Suppressor macrophage treated with lipopolysaccharide for 1 hour (primary cell): ENCODE measurements at places on chromosomes 4 and X.

- peak; percentile 99 for DNase-seq
Measured at GRCh38 chr4:76194325-76194724, 19.3 kb downstream of the SCARB2 start.

DNA sequence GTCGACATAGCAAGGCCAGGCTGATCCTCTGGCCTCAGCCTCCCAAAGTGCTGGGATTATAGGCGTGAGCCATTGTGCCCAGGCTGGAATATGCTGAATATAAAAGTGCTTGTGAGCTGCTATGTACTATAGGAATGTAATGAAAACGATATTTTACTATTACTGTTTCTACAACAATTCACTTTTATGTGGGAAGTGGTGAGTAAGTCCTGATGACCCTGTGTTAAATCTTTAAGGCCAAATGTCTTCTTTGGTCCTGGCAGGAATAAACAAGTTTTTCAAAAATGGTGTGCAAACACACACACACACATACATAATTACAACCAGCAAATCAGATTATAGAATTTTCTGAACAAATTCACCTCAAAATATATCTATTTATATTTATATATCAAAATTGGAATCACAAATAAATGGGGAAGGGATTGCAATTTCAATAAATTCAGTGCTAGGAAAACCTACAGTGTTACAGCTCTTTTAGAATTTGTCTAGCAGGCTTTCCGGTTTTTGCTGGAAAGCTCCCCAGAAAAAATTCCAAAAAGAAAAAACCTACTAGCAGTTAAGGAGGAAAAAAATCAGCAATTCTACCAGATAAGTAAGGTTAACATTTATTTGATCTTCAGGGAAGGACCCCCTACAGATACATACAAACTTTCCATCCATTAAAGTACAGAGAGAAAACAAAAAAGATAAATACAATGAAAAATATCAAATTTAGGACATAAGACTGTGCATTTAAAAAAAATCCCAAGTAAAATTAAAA, 17.9 kb downstream of the SMIM14 start:
- no peak for DNase-seq

DNA sequence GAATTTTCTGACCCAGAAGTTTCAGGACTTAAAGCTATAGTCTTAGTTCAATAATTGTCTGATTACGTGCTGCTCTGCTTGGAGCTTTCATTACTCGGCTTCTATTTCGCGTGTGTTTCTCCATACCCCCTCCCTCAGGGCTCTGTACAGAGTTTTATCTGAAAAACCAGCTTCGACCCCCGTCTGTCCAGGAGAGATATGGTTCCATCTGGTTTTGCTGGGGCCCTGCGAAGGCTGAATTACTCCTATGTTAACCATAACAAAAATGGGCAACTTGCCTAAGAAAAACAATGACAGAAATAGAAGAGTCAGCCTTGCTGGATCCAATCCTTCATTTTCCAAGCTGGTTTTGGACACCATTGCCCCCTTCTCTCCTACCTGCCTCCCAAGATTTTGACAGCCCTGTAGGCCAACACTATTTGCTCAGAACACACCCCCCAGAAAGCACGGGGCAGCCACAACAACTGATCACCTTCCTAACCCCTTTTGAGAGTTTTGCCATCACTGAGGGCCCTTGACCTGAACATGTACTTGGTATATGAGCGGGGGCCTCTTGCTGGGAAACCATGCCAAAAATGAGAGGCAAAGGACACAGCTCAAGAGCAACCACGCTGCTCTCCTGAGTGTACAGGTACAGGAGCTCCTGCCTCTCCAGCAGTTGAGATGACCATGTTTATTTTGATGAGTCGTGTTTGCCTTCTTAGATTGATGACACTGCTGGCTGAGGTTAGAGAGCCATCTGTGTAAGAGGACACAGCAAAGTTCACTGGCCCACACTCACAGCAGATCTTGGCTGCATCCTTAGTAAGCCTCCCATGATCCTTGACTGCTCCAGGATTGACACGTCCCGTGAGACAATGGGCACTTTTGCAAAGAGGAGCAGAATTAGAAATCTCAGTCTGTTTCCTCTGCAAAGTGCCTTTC, 36.2 kb upstream of the ATP6AP2 start:
- peak; percentile 25 for DNase-seq

DNA sequence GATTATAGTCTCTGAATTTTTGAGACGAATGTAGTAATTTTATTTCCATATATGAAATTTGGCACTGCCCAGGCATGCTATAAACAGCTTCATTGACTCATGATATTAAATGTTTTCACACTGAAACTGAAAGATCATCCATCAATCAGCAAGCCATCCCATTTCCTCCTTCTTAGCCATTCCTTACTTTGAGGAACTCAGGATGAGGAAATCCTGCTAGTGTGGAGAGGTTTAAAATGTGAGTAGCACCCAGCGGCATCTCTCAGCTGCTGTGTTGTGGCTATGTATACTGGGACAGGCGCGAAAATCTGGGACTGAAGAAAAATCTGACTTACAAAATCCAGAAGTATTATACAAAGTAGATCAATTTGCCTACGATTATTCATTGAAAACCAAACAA, 52.1 kb downstream of the PTCHD1 start:
- no peak for DNase-seq

DNA sequence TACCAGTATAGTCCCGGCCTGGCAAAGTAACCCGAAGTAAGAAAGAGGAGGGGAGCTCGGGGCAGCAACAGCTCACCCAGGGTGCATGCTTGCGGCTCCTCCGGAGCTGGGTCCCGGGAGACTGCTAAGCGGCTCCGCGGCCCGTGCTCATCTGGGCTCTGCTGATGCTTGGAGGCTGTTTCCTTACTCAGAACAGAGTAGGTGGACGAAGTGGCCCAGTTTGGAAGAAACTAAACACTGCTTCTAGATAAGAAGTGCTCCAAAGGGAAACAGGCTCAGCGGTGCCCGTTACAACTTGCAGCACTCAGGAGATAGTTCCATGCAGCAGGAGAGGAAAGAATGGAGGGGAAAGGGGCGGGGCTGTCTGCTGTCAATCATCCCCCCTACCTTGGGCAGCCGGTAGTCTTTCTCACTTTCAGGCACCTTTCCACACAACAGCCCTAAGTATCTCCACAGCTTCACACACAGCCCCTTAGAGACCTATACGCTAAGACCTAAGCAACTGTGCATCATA, at the start of gene COL4A6:
Gene COL4A6 (minus strand): TSS at position 313 of the 514 bp plus-strand sequence. CDS start 226 bp downstream, at position 87.
- no peak for DNase-seq

DNA sequence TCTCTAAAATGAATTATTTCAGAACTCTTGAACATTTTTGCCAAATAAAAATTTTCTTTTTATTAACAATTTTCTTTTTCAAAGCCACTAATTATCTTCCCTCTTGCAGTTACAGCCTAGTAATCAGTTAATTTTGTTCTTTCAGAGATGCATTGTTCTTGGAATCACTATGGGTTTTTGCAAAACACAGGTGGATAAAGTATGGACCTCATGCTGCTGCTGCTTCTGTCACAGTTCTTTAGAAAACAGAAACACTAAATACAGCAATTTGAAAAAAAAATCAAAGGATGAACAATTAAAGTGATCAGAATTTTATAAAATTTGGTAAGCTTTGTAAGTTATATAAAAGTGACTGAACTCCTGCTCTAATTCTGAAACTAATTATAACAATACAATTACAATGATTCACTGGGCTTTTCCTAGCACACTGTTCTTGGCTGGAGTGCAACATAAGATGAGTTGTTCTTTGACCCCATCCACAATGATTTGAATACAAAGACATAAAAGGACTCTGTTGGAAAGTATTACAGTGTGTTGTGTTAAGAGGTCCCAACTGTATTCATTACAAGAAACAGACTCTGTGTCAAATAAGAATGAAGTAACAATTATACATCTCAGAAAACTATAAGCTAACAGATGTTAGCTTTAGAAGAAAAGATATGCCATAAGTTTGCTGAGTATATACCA, 59.4 kb upstream of the GK2 start:
- DNase-seq = no peak

- DNase-seq = no peak
Measured at GRCh38 chr4:16659079-16659478, 239.4 kb downstream of the LDB2 start.

DNA sequence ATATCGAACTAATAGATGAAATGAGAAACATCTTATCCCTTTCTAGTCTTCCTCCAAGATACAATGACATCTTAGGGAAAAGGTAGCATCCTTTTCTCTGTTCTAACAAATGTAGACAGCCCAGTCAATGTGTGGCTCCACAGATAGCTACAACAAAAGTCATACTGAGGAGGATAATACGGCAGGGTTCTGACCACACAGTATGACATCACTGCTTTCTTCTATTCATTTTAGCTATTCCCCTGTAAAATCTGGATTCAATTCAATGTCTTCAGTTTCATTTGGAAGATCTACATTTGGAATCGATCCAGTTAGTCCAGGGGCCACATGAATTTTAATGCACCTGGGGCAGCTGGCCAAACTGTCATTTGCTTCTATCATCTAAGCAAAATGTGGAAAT, 51.4 kb downstream of the ENOX2 start:
- no peak for DNase-seq

DNA sequence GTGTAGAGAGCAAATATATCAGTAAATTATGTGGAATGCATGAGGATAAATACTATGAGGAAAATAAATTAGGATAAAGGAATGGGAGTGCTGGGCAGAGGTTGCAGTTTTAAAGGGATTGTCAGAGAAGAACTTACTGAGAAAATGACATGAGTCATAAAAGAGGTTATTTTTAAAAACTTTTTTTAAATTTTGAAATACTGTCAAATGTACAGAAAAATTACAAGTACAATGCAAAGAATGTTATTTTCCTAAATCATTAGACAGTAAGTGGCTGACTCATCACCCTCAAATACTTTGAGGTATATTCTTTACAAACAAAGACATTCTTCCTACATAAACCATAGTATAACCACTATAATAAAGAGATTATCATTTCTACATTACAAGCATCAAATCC, 29.8 kb upstream of the H2AZ1 start:
- DNase-seq = no peak

GRCh38 chr4:11138964-11139363, 289.7 kb downstream of the HS3ST1 start:
- no peak for DNase-seq

- no peak for DNase-seq
Measured at GRCh38 chr4:52015366-52015765, 4.8 kb downstream of the LRRC66 start.

- DNase-seq = no peak
Measured at GRCh38 chr4:169064296-169064695, 54.2 kb upstream of the CBR4 start.

DNA sequence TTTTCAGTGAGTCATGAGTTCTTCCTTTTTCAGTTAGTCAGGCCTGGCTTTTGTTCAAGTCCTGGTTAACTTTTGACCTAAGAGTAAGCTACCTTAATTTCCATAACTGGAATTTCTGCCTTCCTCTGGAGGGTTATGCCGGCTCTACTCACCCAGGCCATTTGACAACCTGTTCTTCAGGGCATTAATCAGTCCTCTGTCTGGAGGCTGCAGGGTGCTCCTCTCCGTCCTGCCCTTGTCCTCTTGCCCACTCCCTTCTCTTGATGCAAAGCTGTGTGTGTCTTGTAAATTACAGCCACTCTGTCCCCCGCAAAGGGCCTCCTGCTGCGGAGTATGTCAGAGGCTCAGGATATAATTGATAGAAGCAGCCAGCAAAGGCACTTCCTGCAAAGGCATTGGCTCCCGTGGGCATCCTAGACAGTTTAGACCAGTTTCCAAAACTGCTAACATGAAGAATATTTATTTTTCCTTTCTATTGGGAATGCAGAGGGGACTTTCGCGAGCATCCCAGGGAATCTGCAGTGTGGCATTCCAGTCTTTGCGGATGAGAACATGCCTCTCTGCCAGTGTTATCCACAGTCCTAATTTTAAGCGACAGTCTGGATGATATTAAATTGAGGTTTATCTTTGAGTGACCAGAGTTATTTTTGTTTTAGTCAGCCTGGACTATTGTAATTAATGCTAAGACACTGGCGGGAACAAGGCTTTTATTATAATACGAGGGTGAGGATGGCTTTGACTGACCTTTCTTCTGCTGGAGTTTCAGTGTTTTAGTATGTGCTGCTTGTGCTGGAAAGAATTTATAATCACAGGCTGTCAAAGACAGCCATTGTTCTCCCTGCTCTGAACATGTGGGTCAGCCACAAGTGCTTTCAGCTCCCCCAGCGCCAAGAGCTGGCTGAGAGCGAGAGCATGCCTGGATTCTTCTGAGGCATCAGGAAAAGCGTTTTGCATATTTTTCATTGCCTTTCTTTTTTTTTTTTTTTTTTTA, 74.2 kb downstream of the LIMCH1 start:
- DNase-seq = no peak

DNA sequence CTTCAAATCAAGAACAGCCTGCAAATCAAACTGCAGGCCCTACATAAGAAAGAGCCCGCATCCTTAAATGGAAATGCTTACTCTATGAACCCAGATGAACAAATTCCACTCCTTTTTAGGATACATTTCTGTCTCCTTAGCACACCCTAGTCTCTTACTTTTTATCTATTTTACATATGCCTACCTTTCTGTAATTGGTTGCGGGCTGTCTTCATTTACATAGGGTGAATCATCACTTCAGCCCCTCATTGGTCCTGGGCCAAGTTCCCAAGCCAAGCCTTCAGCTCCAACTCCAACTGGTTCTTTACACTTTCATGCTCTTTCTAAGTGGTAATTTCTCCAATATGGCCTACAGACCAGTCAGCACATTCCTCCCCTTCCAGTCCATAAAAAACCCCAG, 219.3 kb downstream of the TRAM1L1 start:
- no peak for DNase-seq

- no peak for DNase-seq
Measured at GRCh38 chr4:37549041-37549440, 137.1 kb downstream of the RELL1 start.

- peak; percentile 23 for DNase-seq
Measured at GRCh38 chr4:109434007-109434971, 674 bp downstream of the SEC24B start.

- DNase-seq = peak; percentile 51
Measured at GRCh38 chr4:37993806-37994205, 33.6 kb downstream of the PTTG2 start.

DNA sequence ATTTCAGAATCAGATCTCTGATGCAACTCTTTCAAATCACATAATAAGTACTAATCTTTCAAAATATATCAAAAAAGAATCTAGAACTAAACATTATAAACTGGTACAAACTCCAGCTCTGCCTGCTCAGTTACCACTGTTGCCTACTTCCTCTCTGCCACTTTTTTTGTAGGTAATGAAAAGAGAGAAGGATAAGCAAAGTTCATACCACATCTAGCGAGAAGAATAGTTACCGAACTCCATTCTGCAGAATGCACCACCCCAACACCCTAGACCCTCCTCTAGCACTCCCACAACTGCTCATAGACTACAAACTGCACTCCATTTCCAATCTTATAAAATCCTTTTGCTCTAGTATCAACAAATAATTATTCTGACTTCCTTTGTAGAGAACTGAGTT, 19.7 kb upstream of the LRBA start:
- no peak for DNase-seq

- DNase-seq = peak; percentile 84
Measured at GRCh38 chr4:83285055-83285407, 433 bp upstream of the COQ2 start.

DNA sequence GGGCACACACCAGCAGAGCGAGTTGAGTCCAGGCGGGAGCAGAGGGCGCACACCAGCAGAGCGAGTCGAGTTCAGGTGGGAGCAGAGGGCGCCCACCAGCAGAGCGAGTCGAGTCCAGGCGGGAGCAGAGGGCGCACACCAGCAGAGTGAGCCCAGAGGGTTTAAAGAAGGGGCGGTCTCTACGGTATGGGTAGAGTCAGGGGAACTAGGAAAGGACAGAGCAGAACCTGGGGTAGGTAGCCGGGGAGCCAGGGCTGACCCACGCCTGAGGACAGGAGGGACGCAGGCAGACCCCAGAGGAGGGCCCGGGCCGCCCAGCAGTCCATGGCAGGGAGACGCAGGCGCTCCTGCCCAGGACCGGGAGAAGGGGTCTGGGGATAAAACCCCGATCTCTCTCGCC, 22.0 kb upstream of the ADRA2C start:
- DNase-seq = no peak
